ENCODE measurements at places on chromosomes 7 and 10. TPM values are rescaled to one million over a fixed set of nuclear protein-coding genes. Genes with fewer than 3 reads are reported as not detected.
A peak's percentile ranks its signal among the peaks of the same experiment; 100 is the strongest.

Gene ADGRA1
- not detected for total RNA-seq

- peak; percentile 44 for DNase-seq
These were observed 118.9 kb downstream of the APBB1IP start for GRCh38 chr10:26556748-26557640.

DNA sequence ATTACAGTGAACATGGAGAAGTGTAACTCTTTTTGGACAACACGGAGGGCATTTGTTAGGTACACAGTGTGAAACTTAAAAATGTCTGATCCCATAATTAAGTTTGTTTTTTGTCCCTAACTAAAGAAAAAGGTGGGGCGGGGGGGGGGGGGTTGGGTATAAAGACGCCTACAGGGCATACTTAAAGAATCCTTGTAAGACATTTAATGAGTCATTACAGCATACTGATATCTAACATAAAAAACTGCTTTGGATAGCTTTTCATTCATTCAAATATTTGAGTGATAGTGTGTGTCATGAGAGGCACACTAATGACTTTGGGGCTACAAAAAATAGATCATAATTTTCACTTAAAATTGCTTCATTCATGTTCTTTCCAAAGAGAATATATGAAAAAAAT lies 31.2 kb downstream of the ZNRF2 start:
- DNase-seq, result no peak

DNA sequence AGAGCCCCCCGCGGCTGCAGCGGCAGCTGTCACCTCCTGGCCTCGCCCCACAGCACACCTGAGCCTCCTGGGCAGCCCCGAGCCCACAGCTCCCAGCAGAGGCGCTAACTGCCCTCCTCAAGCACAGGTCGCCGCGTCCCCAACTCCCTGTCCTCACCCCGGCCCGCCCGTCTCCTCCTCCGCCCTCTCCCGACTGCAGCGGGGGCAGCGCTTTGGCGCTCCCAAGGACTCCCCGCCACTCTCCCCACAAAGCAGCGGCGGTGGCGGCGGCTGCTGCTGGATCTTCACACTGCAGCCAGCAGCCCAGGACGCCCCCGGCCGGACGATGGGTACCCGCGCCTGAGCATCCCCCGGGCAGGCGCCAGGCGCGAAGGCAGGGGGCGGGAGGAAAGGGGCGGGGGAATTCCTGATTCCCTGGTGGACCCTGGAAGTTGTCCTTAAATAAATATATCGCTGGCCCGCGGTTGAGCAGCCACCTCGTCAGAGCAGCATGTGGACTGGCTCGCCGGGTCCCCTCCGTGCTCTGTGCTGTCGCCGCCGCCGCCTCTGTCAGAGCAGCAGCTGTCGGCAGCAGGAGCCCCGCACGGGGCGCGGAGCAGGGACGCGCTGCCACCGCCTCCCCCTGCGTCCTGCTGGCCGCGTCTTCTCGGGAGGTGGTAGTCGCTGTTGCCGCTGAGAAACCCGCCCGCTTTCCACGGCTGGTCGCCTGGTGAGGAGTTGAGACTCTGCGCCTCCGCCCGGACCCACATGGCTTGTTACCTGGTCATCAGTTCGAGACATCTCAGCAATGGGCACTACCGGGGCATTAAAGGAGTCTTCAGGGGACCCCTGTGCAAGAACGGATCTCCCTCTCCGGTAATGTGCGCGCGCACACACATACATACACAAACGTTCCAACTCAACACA lies at the start of gene ZNF804B:
Gene ZNF804B, plus strand, starts transcription at position 471 of the 906 bp plus-strand sequence. Its CDS starts 277 bp downstream, at position 748.
- no peak for DNase-seq

Gene TAS2R41
- total RNA-seq, result 0.61 TPM

GRCh38 chr7:88200261-88200660 lies 19.6 kb downstream of the SRI start:
- no peak for DNase-seq
